ENCODE measurements at places on chromosomes 5 and 9.

DNA sequence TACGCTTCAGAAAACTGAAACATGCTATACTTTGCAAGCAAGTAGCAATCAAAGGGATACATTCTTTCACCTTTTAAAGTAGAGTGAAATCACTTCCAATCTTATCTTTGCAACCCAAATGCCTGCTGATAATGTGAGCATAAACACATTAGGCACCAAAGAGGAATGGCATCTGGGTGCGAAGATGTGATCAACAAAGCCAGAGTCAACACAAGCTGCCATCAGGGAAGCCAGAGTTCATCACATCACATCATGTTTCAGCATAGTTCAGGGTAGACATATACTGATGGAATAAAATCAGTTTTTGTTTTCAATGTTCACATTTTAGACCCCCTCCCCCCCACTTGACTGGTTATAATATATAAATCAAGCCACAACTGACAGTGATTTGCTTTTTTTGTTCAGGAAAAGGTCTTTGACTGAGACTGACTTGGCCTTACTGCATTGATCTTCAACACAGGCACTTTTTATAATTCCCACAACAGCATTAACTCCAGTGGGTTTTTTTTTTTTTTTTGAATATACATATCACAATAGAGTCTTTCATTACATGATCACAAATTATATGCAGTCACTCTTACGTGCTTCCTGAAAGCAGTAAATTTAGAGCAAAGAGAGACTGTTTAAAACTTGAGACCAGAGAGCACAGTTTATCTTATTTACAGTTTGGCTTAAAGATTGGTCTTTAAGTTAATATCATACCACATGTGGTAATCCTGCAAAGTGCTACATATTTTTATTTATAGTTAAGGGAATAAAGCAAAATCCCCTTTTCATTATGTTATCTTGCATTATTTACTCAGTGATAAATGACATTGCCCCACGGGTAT lies 20.3 kb downstream of the AOPEP start:
- no peak for DNase-seq

DNA sequence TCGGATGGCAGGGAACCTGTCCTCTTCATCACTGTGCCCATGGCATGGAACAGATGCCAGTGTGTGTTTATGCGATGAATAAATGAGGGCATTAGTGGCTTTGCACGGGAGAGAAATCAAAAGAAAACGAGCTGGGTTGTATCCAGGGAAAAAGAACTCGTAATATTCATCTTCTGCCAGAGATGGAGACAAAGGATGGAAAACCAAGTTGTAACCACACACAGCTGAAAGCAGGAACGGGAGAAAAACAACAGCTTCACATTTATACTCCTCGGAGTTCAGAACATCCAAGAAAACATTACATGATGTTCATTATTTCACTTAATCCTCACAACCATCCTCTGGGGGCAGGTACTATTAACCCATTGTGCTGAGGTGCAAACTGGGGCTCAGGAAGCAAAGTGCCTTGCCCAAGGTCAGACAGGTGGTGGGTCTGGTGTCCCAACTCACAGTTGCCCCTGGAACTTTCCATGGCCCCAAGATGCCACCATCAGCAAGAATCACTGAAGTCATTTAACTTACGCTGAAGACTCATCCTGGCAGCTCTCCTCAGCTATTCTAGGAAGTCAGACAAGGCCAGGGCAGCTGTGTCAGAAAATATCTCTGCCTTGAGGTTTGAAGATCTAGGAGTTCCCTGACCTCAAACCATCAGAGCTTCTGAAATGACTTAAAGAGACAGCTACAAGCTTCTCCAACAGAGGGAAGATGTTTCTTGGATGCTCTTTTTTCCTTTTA lies 250.4 kb downstream of the NSG2 start:
- no peak for DNase-seq

DNA sequence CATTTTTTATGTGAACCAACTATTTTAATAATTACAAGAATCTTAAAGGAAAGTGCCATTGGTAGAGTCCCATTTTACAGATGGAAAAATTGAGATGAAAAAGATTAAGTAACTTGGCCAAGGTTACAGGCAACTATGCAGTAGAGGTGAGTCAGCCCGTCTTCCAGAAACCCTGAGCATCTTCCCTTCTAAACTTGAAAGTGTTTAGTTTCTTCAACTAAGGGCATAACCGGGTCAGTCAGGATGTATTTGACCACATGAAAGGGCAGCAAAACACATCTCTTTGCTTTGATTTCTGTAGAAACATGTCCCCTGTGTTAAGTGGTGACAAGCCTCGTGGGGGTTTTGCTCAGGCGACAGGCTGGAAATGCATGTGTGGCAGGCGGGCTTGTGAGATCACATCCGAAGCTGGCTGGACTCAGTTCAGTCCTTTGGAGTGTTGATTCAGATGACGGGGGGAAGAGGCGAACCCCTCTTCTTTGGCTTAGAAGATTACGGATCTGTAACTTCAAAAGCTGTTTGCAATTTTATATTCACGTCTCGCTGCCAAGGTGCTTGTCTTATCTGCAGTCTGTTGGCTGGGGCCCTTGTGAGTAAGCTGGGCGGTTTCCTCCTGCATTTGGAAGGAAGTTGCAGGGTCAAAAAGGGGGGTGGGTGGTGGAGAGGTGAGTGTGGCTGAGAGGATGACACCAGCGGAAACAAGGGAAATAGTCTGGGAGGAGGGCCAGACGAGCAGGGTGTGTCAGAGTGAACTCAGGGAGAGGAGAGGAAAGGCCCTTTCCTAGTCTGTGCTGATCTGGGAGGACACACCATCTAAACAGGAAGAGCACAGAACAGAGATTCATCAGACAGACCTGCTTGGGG lies 78.9 kb upstream of the RPS23 start:
- DNase-seq, result no peak

DNA sequence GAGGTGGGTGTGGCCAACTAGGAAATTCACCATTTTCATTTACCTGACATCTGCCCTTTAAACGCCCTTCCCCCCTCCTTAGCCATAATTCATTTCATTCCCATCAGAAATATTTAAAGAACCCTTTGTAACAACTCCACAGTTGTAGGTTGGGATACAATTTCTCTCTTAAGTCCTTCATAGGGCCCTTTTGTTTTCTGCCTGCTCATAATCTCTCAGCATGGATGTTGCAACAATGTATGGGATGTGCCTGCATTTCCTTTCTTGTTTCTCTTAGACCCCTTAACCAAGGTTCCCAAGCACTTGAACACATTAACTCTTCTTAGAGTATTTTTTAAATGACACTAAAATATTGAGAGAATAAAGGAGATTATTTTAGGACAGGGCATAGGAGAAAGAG lies 51.7 kb upstream of the MYO10 start:
- DNase-seq, result no peak

DNA sequence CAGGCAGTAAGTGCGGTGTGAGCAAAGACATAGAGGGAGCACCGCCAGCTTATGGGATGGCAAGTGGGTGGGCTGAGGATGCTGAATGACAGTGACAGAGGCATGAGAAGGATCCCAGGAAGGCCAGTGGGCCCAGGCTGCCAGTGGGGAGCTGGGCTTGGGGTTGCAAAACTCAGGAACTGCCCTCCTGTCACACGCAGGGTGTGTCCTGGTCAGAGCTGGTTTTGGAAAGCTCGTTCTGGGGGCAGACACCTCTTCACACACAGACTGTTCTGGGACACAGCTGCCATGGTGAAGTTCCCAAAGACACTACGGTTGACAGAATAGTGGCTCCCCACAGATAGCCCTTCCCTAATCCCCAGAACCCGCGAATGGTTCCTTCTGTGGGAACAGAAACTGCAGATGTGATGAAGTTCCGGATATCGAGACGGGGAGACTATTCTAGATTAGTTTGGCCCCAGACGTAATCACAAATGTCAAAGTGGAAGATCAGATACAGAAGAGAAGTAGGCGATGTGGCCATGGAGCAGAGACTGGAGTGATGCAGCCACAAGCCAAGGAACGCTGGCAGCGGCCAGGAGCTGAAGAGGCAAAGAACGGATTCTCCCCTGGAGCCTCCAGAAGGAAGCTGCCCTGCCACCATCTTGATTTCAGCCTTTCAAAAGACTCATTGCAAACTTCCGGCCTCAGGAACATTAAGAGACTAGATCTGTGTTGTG lies 159.0 kb downstream of the COL23A1 start:
- no peak for DNase-seq

Measured in BE2C (cell line).